Activated B cell treated with CpG ODN at 0.5 μM for 24 hours (primary cell): ENCODE measurements at places on chromosomes 1 and 21.

DNA sequence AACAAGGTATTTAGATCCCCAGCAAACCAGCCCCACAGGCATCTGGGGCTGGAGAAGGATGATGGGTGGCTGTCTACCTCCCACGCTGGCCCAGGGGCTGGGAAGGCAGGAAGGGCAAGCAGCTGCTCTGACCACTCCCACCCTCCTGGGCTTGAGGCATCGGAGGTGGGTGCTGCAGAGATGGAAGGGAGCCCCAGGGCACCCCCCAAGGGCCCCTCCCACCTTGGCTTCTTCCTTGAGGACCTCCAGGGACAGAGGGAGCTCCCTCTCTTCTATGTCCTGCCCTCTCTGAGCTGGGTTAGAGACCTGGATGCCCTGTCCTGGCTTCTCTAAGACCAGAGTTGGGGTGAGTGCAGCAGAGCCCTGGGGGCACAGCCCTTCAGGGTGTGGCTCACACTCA is 3.1 kb downstream of the CD52 start:
- H3K27me3 ChIP-seq = no peaks in the 10 kb centered on the region
- peaks cover 75% of the 10 kb centered on the region for H3K4me1 ChIP-seq
- peak overlapping the region; percentile 96 for H3K4me3 ChIP-seq
- peak overlapping the region; percentile 98 for H3K27ac ChIP-seq
- peak; percentile 25 for DNase-seq
- H3K36me3 ChIP-seq = peaks cover 51% of the 10 kb centered on the region

GRCh38 chr1:186102547-186103148 is 272.4 kb downstream of the TPR start:
- H3K36me3 ChIP-seq = no peaks in the 10 kb centered on the region
- H3K27me3 ChIP-seq = no peaks in the 10 kb centered on the region
- no peak overlapping the region for H3K4me3 ChIP-seq

DNA sequence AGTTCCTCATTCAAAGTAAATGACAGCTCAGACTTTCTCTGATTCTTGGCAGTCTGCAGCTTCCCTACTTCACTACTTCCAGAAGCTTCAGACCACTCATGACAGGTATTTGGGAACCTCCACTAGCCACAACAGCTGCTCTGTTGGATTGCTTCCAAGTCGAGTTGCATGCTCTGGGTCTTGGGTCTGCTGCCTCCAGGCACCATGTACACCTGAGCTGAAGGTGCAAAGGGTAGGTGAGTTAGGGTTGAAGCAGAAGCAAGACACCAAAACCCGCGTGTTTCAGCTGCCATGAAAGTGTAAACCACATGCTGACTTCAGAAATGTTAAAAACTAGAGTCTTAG is 62.7 kb downstream of the ZNF684 start:
- H3K27ac ChIP-seq = no peak overlapping the region
- H3K4me1 ChIP-seq = no peaks in the 10 kb centered on the region
- no peaks in the 10 kb centered on the region for H3K36me3 ChIP-seq
- DNase-seq = no peak
- no peak overlapping the region for H3K4me3 ChIP-seq
- peaks cover 7% of the 10 kb centered on the region for H3K27me3 ChIP-seq

- DNase-seq = no peak
- H3K27me3 ChIP-seq = no peaks in the 10 kb centered on the region
- H3K36me3 ChIP-seq = no peaks in the 10 kb centered on the region
Observed at GRCh38 chr21:30924146-30924700, 42.8 kb upstream of the KRTAP11-1 start.

DNA sequence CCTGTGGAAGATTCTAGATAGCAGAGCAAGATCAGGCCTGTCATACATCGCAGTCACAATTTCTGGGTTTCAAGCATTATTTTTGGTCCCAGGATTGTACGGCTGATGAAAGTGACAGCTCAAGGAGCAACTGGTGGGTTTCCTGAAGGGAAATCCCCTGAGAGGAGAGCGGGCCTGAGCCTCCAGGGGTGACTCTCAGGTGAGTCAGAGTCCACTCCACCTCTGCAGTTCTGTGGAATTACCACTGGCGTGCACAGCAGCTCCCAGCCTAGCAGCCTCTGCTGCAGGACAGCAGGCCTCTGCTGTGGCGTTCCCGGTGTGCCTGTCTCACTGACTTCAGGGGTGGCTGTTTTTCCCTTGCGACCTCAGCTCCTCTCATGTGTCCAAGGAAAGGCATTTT is 24.4 kb downstream of the SLC66A1 start:
- H3K27ac ChIP-seq = no peak overlapping the region
- no peaks in the 10 kb centered on the region for H3K27me3 ChIP-seq
- H3K4me1 ChIP-seq = no peaks in the 10 kb centered on the region
- H3K36me3 ChIP-seq = peaks cover 35% of the 10 kb centered on the region
- no peak for DNase-seq

- H3K4me3 ChIP-seq = no peak overlapping the region
- DNase-seq = no peak
- no peaks in the 10 kb centered on the region for H3K36me3 ChIP-seq
Observed at GRCh38 chr1:20136249-20136648, 2.9 kb upstream of the PLA2G2F start.

- peaks cover 51% of the 10 kb centered on the region for H3K36me3 ChIP-seq
- H3K4me3 ChIP-seq = no peak overlapping the region
- peaks cover 48% of the 10 kb centered on the region for H3K4me1 ChIP-seq
- no peak for DNase-seq
Observed at GRCh38 chr1:246591958-246592357, 25.7 kb downstream of the CNST start.
